Natural killer cell (primary cell): ENCODE measurements at places on chromosomes 1 and 21. TPM values are rescaled to one million over a fixed set of nuclear protein-coding genes. Genes with fewer than 3 reads are reported as not detected.

The AKR7A3 gene
- 1.1 TPM for total RNA-seq

The TP53BP2 gene
- total RNA-seq, result 93.7 TPM

The NCAM2 gene
- total RNA-seq, result not detected

The ZZZ3 gene
- 38.9 TPM for total RNA-seq

The GPR52 gene
- total RNA-seq, result 14.1 TPM

The ELAPOR1 gene
- total RNA-seq, result 6.2 TPM

The ATP5IF1 gene
- 81.1 TPM for total RNA-seq

The TMEM125 gene
- total RNA-seq, result not detected

The S100A13 gene
- 5.8 TPM for total RNA-seq

The RNF115 gene
- 26.7 TPM for total RNA-seq

The DSCAM gene
- not detected for total RNA-seq

The TNFRSF1B gene
- total RNA-seq, result 152 TPM

The RC3H1 gene
- total RNA-seq, result 78.9 TPM

The TMPRSS3 gene
- 0.25 TPM for total RNA-seq

The PKNOX1 gene
- 19.1 TPM for total RNA-seq

The SLAMF7 gene
- total RNA-seq, result 191 TPM

The SPATA21 gene
- total RNA-seq, result 0.35 TPM

The FCRL6 gene
- total RNA-seq, result 298 TPM

The CLCA4 gene
- total RNA-seq, result not detected

The CFAP107 gene
- total RNA-seq, result not detected

The DTL gene
- total RNA-seq, result 4.0 TPM

- DNase-seq, result no peak
- no peak overlapping the region for H3K4me3 ChIP-seq
- H3K27ac ChIP-seq, result no peak overlapping the region
- peaks cover 29% of the 10 kb centered on the region for H3K4me1 ChIP-seq
These were observed 14.7 kb upstream of the CSF1 start for GRCh38 chr1:109895720-109896504.

- no peaks in the 10 kb centered on the region for H3K27me3 ChIP-seq
- no peak for DNase-seq
- H3K36me3 ChIP-seq, result no peaks in the 10 kb centered on the region
- no peaks in the 10 kb centered on the region for H3K4me1 ChIP-seq
- H3K27ac ChIP-seq, result no peak overlapping the region
- no peak overlapping the region for H3K4me3 ChIP-seq
These were observed 52.3 kb downstream of the PLEKHA6 start for GRCh38 chr1:204307334-204307883.

GRCh38 chr1:38814984-38815464 lies 44.5 kb downstream of the RRAGC start:
- H3K4me3 ChIP-seq, result no peak overlapping the region
- DNase-seq, result no peak
- H3K27me3 ChIP-seq, result peaks cover 30% of the 10 kb centered on the region
- peaks cover 12% of the 10 kb centered on the region for H3K4me1 ChIP-seq
- H3K27ac ChIP-seq, result no peak overlapping the region

- no peak overlapping the region for H3K4me3 ChIP-seq
- H3K4me1 ChIP-seq, result peaks cover 25% of the 10 kb centered on the region
- DNase-seq, result no peak
- no peak overlapping the region for H3K27ac ChIP-seq
These were observed 157.0 kb downstream of the RERE start for GRCh38 chr1:8660411-8660828.

- no peak overlapping the region for H3K27ac ChIP-seq
- H3K36me3 ChIP-seq, result no peaks in the 10 kb centered on the region
- no peaks in the 10 kb centered on the region for H3K27me3 ChIP-seq
These were observed 50.4 kb downstream of the RHOU start for GRCh38 chr1:228785366-228786330.

GRCh38 chr1:204463125-204464060 lies 31.2 kb downstream of the PIK3C2B start:
- DNase-seq, result no peak
- H3K36me3 ChIP-seq, result peaks cover 15% of the 10 kb centered on the region
- no peak overlapping the region for H3K4me3 ChIP-seq

DNA sequence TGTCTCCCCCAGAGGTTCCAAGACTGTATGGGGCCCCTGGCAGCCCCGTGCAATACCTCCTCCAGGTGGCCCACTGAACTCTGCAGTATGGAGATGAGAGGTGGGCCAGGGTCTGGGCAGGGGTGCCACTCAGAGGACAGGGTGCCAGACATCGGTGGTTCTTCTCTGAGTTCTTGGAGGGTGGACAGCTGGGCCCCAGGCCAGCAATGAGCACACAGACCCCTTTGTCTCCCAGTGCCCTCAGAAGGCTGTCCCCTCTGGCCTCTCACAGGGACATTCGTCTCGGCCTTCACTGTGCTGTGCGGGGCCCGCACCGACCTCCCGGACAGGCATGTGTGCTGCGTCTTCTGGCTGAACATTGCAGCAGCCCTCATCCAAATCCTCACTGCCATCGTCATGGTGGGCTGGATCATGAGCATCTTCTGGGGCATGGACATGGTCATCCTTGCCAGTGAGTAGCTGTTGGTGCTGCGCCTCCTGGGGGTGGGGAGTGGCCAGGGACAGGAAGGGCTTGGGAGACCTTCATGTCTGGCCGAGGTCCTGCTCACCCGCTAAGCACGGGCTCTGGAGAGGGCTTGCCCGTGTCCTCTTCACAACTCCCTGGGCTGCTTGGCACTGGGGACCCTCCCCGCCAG lies 48.1 kb downstream of the STUM start:
- H3K36me3 ChIP-seq, result no peaks in the 10 kb centered on the region
- H3K4me3 ChIP-seq, result no peak overlapping the region
- H3K27ac ChIP-seq, result no peak overlapping the region

DNA sequence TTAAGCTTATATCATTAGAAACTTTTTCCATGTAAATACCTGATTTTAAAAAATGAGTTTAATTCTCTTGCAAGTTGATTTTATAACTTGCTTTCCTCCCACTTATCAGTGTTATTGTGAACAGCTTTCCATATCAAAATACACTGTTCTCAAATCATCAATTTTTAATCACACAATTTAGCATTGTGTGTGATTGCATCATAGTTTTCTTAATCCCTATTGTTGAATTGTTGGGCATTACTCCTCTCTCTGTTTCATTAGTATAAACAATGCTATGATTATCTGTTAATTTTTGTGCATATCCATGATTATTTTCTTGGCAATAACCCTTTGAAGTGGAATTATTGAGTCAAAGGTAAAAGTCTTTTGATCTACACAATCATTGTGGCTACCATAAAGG lies 48.7 kb downstream of the ROR1 start:
- H3K4me1 ChIP-seq, result no peaks in the 10 kb centered on the region
- H3K4me3 ChIP-seq, result no peak overlapping the region
- DNase-seq, result no peak
- H3K36me3 ChIP-seq, result no peaks in the 10 kb centered on the region
- H3K27me3 ChIP-seq, result no peaks in the 10 kb centered on the region

DNA sequence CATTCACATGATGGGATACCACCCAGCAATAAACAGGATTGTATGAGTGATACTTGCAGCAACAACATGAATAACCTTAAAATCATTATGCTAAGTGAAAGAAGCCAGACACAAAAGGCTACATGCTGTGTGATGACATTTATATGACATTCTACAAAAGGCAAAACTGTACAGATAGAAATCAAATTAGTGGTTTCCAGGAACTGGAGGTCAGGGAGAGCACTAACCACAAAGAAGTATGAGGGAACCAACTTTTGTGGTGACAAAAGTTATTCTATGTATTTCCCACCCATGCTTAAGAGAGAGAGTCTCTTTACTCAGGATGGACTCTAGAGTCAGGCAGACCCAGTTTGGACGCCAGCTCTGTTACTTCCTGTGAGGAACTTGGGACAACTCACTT lies 364.5 kb upstream of the DAB1 start:
- no peaks in the 10 kb centered on the region for H3K4me1 ChIP-seq
- H3K27me3 ChIP-seq, result no peaks in the 10 kb centered on the region
- DNase-seq, result no peak
- H3K4me3 ChIP-seq, result no peak overlapping the region
- no peaks in the 10 kb centered on the region for H3K36me3 ChIP-seq
- no peak overlapping the region for H3K27ac ChIP-seq

GRCh38 chr1:18407166-18408045 lies 73.3 kb upstream of the KLHDC7A start:
- H3K36me3 ChIP-seq, result no peaks in the 10 kb centered on the region
- H3K4me1 ChIP-seq, result no peaks in the 10 kb centered on the region
- no peak overlapping the region for H3K4me3 ChIP-seq
- DNase-seq, result no peak

GRCh38 chr1:30601316-30602085 lies 121.9 kb downstream of the MATN1 start:
- no peak overlapping the region for H3K27ac ChIP-seq
- H3K36me3 ChIP-seq, result no peaks in the 10 kb centered on the region
- DNase-seq, result no peak
- H3K4me1 ChIP-seq, result no peaks in the 10 kb centered on the region
- H3K27me3 ChIP-seq, result no peaks in the 10 kb centered on the region
- no peak overlapping the region for H3K4me3 ChIP-seq

DNA sequence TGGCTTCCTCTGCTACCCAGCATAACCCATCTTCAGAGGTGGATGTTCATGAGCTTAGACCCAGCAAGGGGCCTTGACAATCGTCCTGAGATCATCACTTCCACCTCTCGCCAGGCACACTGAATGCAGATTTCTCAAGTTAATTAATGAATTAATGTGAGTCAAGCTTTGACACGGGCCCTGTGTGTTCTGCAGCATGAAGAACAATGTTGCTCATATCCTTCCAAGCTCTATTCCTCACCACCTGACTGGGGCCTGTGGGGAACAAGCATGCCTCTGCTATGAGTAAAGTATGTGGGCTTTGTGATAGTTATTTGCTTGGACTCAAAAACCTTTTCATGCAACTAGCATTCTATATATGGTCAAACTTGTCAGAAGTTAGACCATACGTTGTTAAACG lies 122.0 kb downstream of the SEC16B start:
- no peaks in the 10 kb centered on the region for H3K4me1 ChIP-seq
- H3K36me3 ChIP-seq, result no peaks in the 10 kb centered on the region
- no peak overlapping the region for H3K4me3 ChIP-seq

GRCh38 chr1:165659581-165659895 lies 28.5 kb downstream of the MGST3 start:
- H3K4me3 ChIP-seq, result no peak overlapping the region
- no peak overlapping the region for H3K27ac ChIP-seq
- H3K27me3 ChIP-seq, result no peaks in the 10 kb centered on the region
- H3K36me3 ChIP-seq, result peaks cover 50% of the 10 kb centered on the region
- H3K4me1 ChIP-seq, result no peaks in the 10 kb centered on the region
- no peak for DNase-seq

GRCh38 chr1:30363031-30363430 lies 360.4 kb downstream of the MATN1 start:
- no peak overlapping the region for H3K27ac ChIP-seq
- no peaks in the 10 kb centered on the region for H3K27me3 ChIP-seq
- DNase-seq, result no peak
- no peaks in the 10 kb centered on the region for H3K4me1 ChIP-seq
- H3K36me3 ChIP-seq, result no peaks in the 10 kb centered on the region
- H3K4me3 ChIP-seq, result no peak overlapping the region

- peaks cover 8% of the 10 kb centered on the region for H3K4me1 ChIP-seq
- no peaks in the 10 kb centered on the region for H3K27me3 ChIP-seq
- no peak overlapping the region for H3K27ac ChIP-seq
- no peak for DNase-seq
These were observed 3.7 kb downstream of the CEP350 start for GRCh38 chr1:179958359-179958758.

- no peaks in the 10 kb centered on the region for H3K27me3 ChIP-seq
- H3K4me3 ChIP-seq, result no peak overlapping the region
- H3K4me1 ChIP-seq, result peaks cover 5% of the 10 kb centered on the region
- no peak overlapping the region for H3K27ac ChIP-seq
- H3K36me3 ChIP-seq, result no peaks in the 10 kb centered on the region
- no peak for DNase-seq
These were observed 26.9 kb upstream of the ECE1 start for GRCh38 chr1:21317035-21317689.

DNA sequence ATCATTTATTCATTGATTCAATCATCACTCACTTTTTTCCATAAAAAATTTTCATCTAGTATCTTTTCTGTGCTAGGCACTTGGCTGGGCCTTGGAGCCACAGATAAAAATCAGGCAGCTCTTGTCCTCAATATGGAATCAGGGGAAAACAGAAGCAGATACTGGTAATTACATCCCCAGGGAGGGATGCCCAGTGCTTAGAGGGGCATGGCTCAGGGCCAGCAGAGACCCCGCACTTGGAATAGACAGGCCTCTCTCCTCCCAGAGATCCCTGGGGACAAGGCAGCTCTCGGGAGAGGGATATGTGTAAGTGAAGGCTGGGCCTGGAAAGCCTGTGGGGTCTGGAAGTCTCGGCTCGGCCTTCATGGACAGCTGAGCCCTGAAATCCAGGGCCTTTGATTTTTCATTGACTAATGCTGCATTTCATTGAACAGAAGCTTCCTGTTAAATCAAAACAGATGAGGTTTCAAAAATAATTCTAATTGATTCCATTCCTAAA lies 180.4 kb downstream of the FOXD2 start:
- no peaks in the 10 kb centered on the region for H3K4me1 ChIP-seq
- H3K36me3 ChIP-seq, result no peaks in the 10 kb centered on the region
- H3K4me3 ChIP-seq, result no peak overlapping the region

DNA sequence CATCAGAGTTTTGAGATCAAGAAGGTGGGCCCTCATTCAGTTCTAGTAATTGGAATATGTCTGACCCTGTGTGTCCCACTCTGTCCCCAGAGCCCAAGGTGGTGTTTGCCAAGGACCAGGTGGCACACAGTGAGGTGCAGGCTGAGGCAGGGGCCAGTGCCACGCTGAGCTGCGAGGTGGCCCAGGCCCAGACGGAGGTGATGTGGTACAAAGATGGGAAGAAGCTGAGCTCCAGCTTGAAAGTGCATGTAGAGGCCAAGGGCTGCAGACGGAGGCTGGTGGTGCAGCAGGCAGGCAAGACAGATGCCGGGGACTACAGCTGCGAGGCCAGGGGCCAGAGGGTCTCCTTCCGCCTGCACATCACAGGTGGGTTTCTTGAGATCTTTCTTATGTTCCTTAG lies 35.2 kb downstream of the OBSCN start:
- no peak for DNase-seq
- H3K27me3 ChIP-seq, result no peaks in the 10 kb centered on the region
- no peaks in the 10 kb centered on the region for H3K4me1 ChIP-seq
- no peak overlapping the region for H3K4me3 ChIP-seq

- DNase-seq, result no peak
- no peak overlapping the region for H3K4me3 ChIP-seq
- H3K36me3 ChIP-seq, result no peaks in the 10 kb centered on the region
These were observed 178.3 kb downstream of the HMCN1 start for GRCh38 chr1:185912504-185912903.

DNA sequence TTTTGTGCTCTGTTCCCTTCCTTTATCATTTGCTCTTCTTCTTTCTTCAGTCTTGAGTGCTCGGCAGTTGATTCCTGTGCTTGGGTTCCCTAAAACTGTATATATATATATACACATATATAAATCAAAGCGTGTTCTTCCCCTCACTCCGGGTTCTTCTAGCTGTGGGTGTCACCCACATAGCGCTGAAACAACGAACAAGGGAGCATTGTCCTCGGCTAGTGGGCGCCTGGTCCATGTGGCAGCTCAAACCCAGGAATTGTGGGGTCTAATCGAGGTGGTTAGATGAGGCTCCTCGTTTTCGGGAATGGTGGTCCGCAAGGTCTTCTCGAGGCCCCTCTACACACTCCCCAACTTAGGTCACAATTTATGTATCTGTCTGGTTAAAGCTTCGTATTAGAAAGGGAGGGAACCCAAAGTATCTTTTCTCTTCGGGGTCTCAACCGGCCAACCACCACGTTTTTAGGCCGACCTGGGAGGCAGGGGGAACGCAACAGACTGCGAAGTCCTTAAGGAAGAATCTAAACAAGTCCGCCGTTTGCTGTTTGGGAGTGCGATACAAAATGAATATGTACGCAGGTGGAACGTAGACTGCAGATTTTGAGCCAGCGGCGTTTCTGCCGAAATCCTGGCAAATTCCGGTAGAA lies 504 bp upstream of the SDHC start:
- H3K27ac ChIP-seq, result peak overlapping the region; percentile 97
- no peaks in the 10 kb centered on the region for H3K27me3 ChIP-seq
- no peak for DNase-seq
- peak overlapping the region; percentile 88 for H3K4me3 ChIP-seq
- peaks cover 13% of the 10 kb centered on the region for H3K4me1 ChIP-seq
